ENCODE measurements at places on chromosomes 2 and 18. TPM values are rescaled to one million over a fixed set of nuclear protein-coding genes. Genes with fewer than 3 reads are reported as not detected.

- H3K4me3 ChIP-seq = no peak overlapping the region
- DNase-seq = peak; percentile 70
- H3K27ac ChIP-seq = peak overlapping the region; percentile 3
- H3K4me1 ChIP-seq = peaks cover 31% of the 10 kb centered on the region
- no peaks in the 10 kb centered on the region for H3K27me3 ChIP-seq
- H3K36me3 ChIP-seq = no peaks in the 10 kb centered on the region
These were observed 37.8 kb downstream of the SH3RF3 start for GRCh38 chr2:109166811-109167210.

DNA sequence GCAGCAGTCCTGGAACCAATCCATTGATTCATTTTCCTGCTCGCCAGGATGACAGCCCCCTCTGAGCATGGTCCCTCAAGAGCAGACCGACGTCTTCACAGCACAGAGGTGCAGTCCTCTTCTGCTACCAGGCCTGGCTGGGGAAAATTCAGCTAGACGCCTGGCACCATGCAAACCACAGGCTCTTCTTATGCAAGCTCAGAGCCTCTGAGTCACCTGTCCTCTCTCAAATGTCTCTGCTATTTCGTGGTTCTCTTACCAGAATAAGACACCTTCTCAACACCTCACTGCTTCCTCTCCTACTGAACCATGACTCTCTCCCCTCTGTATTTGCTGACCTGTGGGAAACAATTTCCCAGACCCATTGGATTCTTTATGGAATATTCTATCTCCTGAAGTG, 79.8 kb upstream of the CYRIA start:
- H3K4me3 ChIP-seq = no peak overlapping the region
- no peaks in the 10 kb centered on the region for H3K27me3 ChIP-seq
- H3K36me3 ChIP-seq = no peaks in the 10 kb centered on the region
- H3K27ac ChIP-seq = no peak overlapping the region
- no peaks in the 10 kb centered on the region for H3K4me1 ChIP-seq
- DNase-seq = peak; percentile 3

The PRSS56 gene
- total RNA-seq = not detected

The OTOF gene
- total RNA-seq = not detected

DNA sequence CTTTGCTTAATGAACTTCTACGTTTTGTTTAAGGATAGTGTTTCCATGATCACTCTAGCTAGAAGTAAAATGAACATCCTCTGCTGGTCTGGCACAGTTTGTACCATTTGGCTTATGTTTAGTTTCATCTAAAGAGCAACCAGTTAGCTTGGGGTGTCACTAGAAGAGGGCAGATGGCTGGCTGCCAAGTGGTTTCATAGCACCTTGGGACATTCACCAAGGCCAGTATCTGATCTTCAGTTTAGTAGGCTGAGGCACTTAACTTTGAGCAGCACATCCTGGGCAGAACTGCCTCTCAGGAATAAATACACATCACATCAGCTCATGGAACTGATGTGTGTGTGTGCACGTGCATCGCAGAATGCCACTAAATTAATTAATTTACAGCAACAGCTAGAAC, 68.4 kb downstream of the NXPH2 start:
- H3K36me3 ChIP-seq = no peaks in the 10 kb centered on the region
- H3K27ac ChIP-seq = no peak overlapping the region
- DNase-seq = no peak
- no peak overlapping the region for H3K4me3 ChIP-seq
- H3K4me1 ChIP-seq = peaks cover 9% of the 10 kb centered on the region

GRCh38 chr2:105649534-105649933, 95.2 kb upstream of the NCK2 start:
- no peaks in the 10 kb centered on the region for H3K4me1 ChIP-seq
- no peaks in the 10 kb centered on the region for H3K36me3 ChIP-seq
- no peak overlapping the region for H3K4me3 ChIP-seq
- no peak overlapping the region for H3K27ac ChIP-seq
- peaks cover 6% of the 10 kb centered on the region for H3K27me3 ChIP-seq

DNA sequence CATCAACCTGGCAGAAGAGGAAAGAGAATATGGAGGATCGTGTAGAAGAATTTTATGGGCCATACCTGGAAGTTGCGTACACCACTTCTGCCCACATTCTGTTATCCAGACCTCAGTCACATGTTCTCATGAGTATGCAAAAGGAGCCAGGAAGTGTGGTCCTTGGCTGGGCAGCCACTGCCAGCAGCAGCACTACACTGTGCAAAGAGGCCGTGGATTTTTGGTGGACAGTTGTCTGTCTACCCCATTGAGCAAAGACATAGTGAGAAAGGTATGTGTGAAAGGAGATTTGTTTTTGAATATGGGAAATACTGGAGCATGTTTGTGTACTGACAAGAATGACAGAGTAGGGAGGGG, 68.1 kb downstream of the SDC1 start:
- DNase-seq = no peak
- no peaks in the 10 kb centered on the region for H3K27me3 ChIP-seq
- H3K4me1 ChIP-seq = peaks cover 2% of the 10 kb centered on the region
- H3K36me3 ChIP-seq = no peaks in the 10 kb centered on the region
- no peak overlapping the region for H3K4me3 ChIP-seq
- H3K27ac ChIP-seq = no peak overlapping the region

- no peaks in the 10 kb centered on the region for H3K4me1 ChIP-seq
- DNase-seq = no peak
- no peak overlapping the region for H3K4me3 ChIP-seq
- H3K27ac ChIP-seq = no peak overlapping the region
These were observed 24.0 kb downstream of the CROCC2 start for GRCh38 chr2:240930096-240930630.

- H3K4me1 ChIP-seq = peaks cover 1% of the 10 kb centered on the region
- peaks cover 3% of the 10 kb centered on the region for H3K27me3 ChIP-seq
- H3K36me3 ChIP-seq = no peaks in the 10 kb centered on the region
- H3K27ac ChIP-seq = no peak overlapping the region
- no peak overlapping the region for H3K4me3 ChIP-seq
These were observed 60.1 kb downstream of the TACR1 start for GRCh38 chr2:75139171-75139570.

The TDRD15 gene
- total RNA-seq = not detected

DNA sequence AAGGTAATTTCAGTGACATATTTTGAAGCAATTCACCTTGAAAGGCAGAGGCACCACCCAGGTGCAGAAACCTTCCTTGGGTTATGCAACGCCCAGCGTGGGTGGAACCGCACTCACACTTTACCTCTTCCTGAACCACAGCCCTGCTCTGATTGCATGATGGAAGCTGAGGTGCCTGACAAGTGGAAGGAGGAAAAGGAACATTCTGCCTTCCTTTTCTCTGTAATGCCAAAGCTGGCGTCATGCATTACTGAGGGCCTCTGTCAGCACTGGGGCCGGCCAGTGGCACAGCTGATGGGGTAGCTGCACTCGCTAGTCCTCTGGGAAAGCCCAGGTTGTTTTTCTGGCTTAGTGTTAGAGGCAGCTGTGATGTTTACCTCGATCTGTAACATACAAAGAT, 266.5 kb downstream of the NEDD4L start:
- DNase-seq = peak; percentile 63
- H3K36me3 ChIP-seq = no peaks in the 10 kb centered on the region
- H3K4me3 ChIP-seq = no peak overlapping the region
- peaks cover 2% of the 10 kb centered on the region for H3K4me1 ChIP-seq
- H3K27ac ChIP-seq = no peak overlapping the region
- H3K27me3 ChIP-seq = no peaks in the 10 kb centered on the region

DNA sequence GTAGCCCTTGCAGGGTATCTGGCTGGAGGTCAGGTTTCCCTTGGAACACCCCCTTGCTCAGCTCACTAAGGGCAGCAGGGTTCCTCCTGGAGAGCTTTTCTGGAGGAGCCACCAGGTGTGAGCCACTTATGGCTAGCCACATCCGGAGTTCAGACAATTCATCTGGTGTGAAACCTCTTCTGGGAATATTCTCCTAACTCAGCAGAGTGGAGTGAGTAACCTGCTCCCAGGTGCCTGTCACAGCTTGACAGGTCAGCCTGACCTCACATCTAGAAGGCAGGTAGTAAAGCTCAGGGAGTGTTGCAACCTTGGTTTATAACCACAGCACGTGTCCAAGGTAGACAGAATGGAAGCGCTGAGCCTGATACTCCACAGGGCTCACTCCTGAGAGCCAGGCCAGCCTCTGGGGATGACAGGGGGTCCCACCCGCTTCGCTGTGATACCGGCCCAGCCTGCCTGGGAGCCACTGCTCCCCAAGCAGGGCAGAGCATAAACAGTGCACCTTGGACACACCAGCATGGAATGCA, 62.6 kb upstream of the TGFA start:
- DNase-seq = no peak
- H3K27me3 ChIP-seq = no peaks in the 10 kb centered on the region
- no peak overlapping the region for H3K27ac ChIP-seq
- H3K4me1 ChIP-seq = no peaks in the 10 kb centered on the region
- H3K36me3 ChIP-seq = no peaks in the 10 kb centered on the region

The MYL1 gene
- not detected for total RNA-seq

DNA sequence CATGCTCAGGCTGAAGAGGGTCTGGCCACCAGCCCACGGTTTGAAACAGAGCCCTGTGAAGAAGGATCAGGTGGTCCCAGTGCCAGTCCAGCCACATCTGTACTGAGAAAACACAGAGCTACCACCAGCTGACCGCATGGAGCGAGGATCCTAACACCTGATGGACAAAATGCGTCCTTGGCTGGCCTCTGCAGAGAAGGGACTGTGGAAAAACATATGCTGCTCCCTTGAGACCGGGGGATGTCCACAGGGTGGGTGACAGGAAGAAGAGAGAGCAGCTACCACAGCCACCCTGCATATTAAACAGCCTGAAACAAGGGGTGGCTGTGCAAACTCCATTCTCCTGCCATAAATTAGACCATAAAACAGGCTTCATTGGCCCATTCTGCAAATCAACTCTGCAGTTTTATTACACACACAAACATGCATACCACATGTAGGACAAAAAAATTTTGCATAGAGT, 137.2 kb downstream of the BCL2 start:
- DNase-seq = no peak
- no peaks in the 10 kb centered on the region for H3K36me3 ChIP-seq
- no peaks in the 10 kb centered on the region for H3K4me1 ChIP-seq
- H3K27me3 ChIP-seq = peaks cover 3% of the 10 kb centered on the region

DNA sequence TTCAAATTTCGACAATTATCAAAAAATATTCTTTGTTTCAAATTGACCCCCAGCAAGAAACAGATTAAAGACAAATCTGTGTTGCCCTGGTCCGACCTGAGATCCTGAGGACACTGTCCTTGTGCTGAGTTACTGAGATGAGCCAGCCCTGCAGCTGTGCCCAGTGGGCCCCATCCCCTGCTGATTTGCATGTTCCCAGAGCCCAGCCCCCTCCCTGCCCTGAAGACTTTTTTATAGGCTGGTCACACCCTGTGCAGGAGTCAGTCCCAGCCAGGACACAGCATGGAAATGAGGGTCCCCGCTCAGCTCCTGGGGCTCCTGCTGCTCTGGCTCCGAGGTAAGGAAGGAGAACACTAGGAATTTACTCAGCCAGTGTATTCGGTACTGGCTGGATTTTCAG, 31.4 kb upstream of the ZNG1B start:
- H3K4me3 ChIP-seq = no peak overlapping the region
- no peak overlapping the region for H3K27ac ChIP-seq
- H3K4me1 ChIP-seq = no peaks in the 10 kb centered on the region
- H3K36me3 ChIP-seq = no peaks in the 10 kb centered on the region
- no peak for DNase-seq
- H3K27me3 ChIP-seq = peaks cover 14% of the 10 kb centered on the region

The PXDN gene
- total RNA-seq = 111 TPM

The ALPI gene
- not detected for total RNA-seq

DNA sequence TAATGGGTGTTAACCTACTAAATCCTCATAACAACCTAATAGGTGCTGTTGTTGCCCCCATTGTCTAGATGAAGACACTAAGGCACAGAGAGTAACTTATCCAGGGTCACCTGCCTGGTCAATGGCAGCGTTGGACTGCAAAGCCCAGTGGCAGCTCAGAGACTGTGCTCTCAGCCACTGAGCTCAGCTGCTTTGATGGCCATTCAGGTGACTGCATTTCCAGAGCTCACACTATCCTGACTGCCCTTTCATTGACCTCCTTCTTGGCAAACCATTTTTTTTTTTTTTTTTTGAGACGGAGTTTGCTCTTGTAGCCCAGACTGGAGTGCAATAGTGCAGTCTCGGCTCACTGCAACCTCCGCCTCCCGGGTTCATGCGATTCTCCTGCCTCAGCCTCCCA, 115.2 kb downstream of the MAPK4 start:
- no peak overlapping the region for H3K27ac ChIP-seq
- DNase-seq = no peak
- H3K27me3 ChIP-seq = no peaks in the 10 kb centered on the region
- no peaks in the 10 kb centered on the region for H3K36me3 ChIP-seq

The NPHP1 gene
- total RNA-seq = 5.0 TPM

The TRABD2A gene
- total RNA-seq = 14.4 TPM

The DSC3 gene
- total RNA-seq = under 0.01 TPM
